ENCODE measurements at places on chromosomes 11 and 22.

- DNase-seq, result no peak
Observed at GRCh38 chr11:28793282-28793738, 685.1 kb downstream of the METTL15 start.

GRCh38 chr11:1863352-1864216 lies 10.7 kb downstream of the LSP1 start:
- DNase-seq, result peak; percentile 93

GRCh38 chr22:45291061-45291930 lies 6.5 kb downstream of the UPK3A start:
- no peak for DNase-seq

DNA sequence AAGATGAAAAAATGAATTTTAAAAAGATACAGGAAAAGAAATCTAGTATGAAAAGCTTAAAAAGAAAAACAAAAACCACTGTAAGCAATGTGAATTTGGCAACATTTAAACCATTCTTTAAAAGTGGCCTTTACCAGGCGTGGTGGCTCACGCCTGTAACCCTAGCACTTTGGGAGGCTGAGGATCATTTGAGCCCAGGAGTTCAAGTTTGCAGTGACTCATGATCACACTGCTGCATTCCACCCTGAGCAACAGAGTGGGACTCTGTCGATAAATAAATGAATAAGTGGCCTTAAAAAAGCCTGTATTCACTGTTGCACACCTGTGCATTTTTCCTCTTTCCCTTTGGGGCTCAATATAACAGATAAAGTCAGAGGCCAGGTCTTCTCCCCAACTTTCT lies 69.2 kb downstream of the RAB30 start:
- no peak for DNase-seq

DNA sequence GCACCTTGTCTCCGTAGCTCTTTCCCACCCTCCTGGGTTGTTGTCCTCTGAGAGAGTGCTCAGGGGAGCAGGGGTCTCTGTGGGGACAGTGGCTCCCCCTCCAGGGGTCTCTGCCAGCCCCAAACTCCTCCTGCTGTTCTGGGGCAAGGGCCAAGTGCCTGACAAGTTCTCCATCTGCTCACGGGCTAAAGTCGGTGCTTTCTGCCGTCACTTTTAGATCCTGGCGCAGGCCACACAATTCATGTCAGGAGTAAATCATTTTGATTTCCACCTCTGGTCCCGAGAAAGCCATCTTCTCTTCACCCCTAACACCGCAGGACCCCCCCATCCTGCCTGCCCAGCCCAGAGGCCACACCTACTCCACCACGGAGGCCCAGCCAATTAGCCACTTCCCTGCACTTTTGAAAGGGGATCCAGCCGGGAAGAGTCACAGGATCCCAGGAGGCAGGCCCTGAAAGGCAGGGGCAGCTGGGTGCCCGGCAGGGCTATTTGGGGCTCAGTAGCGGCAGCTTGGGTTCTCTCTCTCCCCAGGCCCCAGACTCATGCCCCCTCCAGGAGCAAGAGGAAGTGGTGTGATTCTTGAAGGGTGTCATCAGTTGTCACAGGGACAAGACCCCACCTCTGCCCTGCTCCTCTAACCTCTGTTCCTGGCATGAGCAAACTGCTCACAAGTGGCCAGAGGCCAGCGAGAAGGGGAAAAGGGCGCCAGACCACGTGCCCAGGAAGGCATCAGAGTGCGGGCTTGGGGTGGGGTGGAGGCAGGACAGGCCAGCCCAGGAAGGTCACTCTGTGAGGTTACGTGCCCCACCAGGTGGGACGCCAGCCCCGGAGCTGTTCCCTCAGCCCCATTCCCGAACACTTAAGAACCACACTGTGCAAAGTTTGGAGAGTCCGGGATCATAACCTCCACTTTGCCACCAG lies 1.3 kb downstream of the MACROD1 start:
- DNase-seq, result peak; percentile 33

DNA sequence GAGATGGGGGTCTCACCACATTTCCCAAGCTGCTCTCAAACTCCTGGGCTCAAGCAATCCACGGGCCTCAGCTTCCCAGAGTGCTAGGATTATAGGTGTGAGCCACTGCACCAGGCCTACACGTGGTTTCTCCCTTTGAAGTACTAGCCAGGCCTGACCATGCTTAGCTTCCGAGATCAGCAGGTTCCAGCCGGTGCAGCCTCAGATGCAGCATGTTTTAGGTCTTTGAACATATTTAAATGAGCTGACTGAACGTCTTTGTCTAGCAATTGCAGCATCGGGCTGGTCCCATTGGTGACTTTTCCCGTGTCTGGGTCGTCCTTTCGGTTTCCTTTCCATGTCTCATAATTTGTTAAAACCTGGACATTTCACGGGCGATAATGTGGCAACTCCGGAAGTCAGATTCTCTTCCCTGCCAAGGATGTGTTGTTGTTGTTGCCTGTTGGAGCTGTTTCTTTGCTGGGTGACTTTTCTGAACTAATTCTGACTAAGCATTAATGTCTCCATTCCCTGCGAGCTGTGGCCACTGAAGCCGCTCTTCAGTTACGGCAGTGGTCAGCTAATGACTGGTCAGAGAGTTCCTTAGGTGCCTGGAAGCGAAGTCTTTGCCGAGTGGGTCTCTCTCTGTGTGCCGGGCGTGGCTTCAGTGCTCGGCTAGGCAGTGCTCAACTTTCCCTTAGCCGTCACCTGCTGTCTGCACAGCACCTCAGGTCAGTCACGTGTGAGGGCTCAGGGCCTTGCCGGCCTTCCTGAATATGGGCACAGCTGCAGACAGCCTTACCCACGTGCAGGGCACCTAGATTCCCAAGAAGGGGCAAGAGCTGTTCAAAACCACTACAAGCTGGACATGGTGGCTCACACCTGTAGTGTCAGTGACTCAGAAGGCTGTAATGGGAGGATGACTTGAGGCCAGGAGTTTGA lies 3.8 kb upstream of the CYP2D6 start:
- DNase-seq, result no peak

DNA sequence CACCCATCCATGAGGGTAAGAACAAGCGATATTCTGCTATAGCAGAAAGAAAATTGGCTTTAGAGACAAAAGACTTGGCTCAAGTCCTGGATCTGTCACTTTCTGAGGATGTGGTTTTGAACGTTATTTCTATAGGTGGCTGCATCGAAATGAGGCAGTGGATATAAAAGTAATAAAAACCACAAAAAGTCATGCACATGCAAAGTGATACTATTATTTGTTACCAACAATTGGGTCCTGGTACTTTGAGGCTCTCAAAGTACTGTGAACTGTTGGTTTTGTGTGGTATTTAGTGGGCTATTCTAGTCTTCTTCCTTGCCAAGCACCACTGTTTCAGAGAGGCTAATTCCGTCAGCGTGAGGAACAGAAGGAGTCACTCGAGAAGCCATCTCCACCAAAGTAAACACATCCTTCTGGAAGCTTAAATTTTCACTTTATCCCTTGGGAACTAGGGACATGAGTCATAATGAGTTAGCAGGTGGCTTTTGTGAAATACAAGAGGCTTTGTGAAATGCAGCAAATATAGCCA lies 13.1 kb downstream of the UBASH3B start:
- peak; percentile 93 for DNase-seq

- DNase-seq, result no peak
Observed at GRCh38 chr22:19865141-19865829, 10.6 kb upstream of the GNB1L start.

GRCh38 chr11:2528301-2529050 lies 83.7 kb downstream of the KCNQ1 start:
- DNase-seq, result no peak

DNA sequence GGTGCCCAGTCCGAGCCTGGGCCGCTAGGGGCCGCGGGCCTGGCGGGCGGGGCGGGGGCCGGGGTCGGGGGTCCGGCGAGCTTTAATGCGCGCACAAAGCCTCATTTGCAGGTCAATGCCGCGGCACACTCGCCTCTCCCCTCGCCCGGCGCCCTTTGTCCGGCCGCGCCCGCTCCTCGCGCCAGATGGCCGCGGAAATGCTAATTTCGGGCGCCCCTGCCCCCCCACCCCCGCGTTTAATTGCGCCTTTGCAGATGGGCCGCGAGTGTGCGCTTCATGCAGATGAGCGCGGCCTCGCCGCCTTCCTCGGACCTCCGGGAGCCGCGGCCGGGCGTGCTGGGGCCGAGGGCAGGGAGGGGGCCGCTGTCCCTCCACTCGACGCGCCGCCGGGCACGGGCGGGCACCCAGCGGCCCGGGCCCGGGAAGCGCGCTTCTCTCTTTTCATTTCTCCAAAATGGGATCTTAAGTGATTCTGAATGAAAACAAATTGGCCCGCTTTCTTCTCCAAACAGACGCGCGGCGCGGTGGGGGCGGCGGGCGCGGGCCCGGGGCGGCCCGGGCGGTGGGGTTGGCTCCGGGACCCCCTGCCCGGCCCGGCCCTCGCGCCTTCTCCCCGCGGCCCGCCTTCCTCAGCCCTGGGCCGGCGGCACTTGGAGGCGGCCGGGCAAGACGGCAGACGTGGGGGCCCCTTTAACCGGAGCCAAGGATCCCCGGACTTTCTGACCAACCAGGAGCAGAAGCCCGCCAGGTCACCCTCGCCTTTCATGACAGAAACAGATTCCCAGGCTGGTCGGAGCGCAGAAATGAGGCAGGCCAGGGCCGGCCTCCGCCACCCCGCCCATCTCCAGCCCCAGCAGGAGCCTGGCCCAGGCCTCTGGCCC lies 22.9 kb downstream of the CDKN1C start:
- no peak for DNase-seq

DNA sequence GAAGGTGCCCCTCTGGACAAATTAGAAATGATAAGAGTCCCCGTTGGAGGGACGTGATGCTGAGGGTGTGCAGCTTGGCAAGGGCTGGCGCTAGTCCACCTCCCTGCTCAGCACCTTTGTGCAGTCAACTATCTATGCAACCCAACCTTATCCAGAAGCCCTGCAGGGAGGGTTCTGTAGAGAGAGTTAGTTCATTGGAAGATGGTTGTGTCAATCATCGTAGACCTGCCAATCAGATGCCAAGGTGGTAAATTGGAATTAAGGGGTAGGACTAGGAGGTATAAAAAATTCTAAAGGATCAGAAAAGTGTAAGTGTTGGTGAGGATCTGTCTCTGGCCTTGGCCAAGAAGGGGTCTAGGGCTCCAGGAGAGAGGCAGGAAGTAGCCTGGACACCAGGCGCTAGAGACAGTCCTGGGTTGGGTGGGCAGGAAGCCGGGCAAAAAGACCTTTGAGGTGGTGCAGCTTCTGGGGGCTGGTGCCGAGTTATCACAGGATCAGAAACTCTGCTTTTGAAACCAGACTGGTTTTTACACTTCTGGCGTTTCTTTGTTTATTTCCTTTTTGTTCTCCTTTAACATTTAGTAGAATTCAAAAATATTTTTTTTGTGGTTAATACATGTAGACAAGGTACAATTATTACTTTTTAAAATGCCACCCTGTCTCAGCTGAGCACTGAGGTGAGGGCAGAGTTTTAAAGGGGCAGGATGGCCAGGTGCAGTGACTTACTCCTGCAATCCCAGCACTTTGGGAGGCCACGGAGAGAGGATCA lies 1.6 kb downstream of the C1QTNF6 start:
- DNase-seq, result peak; percentile 67

Measured in EH (cell line).